ENCODE measurements at places on chromosomes 12 and 14.

DNA sequence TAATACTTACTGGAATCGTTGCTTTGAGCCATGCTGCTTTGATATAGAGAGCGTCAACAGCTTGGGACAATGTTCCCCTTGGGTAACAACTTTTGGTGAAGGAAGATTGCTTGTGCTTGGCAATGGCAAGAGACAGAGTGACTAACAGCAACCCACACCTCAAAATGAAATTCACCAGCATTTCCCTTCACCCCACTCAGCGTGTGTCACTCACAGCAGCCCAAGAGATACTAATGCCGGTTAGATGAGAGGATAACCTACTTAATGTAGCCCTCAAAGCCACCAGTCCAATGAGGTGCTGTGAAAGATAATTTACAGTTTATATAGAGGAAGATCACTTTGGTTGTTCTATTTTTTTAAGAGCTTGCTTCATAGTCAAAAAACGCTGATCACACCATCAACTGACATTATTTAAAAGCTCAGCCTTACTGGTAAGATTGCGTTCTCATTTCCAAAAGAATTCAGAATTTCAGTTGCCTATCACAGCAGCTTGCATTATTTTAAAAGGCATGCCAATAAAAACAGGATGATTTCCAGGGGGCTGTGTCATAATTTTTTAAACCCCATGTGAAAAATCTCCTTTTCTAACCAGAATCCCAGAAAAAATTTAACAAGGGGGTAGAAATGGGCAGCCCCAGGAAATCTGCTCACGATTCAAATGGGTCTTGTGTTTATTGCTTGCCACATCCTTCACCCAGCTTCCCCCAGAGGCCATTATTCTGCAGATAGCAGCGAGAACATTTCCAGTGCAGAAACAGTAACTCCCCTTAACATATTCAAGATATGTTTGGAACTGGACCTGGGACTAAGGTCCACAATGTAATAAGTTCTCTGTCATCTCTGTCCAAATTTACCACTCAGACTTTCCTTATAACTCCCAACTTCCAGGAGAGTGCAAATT lies at the start of gene IL26:
Gene IL26 (minus strand): TSS at position 235 of the 901 bp plus-strand sequence. CDS start 54 bp downstream, at position 181.
- DNase-seq = no peak

DNA sequence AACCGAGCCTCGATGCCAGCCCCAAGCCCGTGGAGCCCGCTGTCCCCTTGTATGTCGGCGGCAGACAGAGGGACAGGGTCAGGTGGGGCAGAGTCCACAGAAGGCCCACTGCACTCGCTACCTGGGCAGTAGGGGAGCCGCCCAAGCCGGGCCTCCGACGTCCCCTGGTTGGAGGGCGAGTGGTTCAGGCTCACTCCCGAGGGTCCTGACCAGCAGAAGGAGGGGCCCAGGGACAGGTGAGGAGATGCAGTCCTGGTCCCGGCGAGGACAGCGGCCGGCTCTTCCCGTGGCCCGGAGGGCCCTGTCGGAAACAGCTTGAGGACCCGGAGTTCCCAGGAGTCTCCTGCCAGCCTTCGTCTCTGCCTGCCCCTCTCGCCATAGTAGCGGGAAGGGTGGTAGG lies 216.7 kb upstream of the SFSWAP start:
- no peak for DNase-seq

- no peak for DNase-seq
Measured at GRCh38 chr12:131005161-131006035, 51.7 kb downstream of the ADGRD1 start.

DNA sequence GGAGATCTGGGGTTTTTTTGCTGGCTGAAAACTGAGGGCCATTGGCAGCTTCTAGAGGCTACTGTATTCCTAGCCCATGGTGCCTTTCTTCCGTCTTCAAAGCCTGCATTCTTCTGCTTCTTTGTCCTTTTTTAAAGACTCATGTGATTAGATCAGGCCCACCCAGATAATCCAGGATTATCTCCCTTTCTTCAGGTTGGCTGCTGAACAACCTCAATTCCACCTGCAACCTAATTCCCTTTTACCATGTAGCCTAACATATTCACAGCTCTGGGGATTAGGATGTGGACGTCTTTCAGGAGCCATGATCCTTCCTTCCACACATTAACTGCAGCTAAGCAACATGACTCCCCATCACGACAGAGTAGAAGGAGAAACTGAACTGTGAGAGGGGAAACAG lies 985.5 kb downstream of the DIO2 start:
- no peak for DNase-seq

GRCh38 chr12:89817501-89818226 lies 109.0 kb upstream of the ATP2B1 start:
- no peak for DNase-seq

Measured in ascending aorta (tissue), 2 donors.